Activated T-helper 1 cell treated with Interleukin-2 at 50 U/mL for 16 hours (primary cell): ENCODE measurements at places on chromosomes 11 and 22.

DNA sequence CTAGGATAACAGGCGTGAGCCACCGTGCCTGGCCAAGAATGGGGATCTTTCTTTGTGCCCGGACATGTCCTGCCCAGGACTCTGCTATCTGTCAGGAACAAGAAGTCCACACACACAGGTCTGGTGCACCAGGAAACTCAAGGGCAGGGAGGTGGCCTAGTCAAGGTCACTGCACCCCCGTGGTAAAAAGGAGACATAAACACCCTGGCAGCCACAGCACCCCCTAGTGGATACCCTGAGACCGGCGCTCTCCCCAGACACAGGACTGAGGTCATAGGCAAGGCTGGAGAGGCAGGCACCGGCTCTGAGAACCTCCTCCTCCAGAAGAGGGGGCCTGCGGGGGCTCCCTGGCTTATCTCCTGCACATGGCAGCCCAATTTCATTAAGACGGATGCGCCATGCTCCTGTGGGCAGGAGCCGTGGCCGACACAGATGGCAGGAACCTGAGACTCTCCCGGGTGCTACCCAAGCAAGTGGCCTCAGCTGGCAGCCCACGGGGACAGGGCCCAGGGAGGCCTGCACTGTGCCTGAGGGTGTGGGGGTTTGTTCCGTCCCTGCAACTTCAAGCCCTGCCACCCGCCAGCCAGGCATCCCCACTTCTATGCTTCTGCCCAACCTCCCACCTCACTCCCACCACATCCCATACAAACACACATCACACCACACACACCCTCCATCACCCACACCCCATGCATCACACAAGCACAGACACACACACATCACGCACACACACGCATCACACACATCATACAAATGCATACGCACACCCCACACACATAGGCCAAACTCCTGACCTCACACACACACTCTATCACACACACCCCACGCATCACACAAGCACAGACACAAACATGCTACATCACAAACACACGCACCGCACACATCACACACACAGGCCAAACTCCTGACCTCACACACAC lies 19.6 kb downstream of the MACROD1 start:
- peak; percentile 25 for DNase-seq

- no peak for DNase-seq
These were observed 69.6 kb downstream of the KIAA1671 start for GRCh38 chr22:25021976-25022711.

- DNase-seq = no peak
These were observed 111.6 kb downstream of the SIK3 start for GRCh38 chr11:116986521-116987105.

DNA sequence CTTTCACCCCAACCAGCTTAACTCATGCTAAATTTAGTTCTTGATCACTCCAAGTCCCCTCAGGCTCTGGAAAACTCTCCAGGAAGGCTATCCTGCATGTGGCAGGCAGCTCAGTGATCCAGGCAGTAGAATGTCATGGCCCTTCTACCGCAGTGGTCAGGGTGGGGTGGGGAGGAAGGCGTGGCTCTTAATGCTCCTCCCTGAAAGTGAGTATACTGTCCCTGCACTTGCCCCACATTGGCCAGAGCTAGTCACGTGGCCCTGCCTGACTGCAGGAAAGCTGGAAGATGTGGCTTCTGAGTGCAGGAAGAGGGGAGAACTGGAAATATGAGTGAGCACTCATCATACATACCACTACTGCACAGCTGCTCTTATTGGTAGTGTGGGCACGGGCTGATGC lies 102.1 kb downstream of the GRAMD1B start:
- DNase-seq = no peak

- DNase-seq = no peak
These were observed 8.7 kb upstream of the DGKZ start for GRCh38 chr11:46338636-46338987.

DNA sequence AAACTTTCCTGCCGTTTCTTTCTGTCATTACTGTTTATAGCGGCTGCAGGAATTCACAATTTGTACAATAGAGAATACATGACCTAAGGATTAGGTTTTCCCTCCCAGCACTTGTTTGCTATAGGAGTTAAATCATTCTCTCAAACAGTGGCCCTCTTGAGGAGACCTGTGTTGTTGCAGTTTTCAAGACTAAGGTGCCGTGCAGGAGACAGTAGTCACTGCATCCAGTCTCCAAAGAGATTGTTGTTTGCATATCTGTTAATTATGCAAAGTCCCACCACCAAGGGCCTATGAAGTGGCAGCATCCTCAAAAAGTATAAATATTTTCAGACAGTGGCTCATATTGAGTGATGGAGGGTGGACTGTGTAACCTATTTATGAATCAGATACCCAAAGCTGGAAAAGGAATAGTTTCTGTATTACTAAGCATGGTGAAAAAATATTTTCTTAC lies 2.3 kb downstream of the PRSS23 start:
- no peak for DNase-seq

GRCh38 chr11:63507511-63507910 lies 1.6 kb downstream of the LGALS12 start:
- DNase-seq = no peak

- no peak for DNase-seq
These were observed 21.6 kb upstream of the SLC36A4 start for GRCh38 chr11:93219440-93219839.

GRCh38 chr22:49636649-49637048 lies 191.0 kb downstream of the BRD1 start:
- DNase-seq = no peak

GRCh38 chr22:19723232-19723982 lies at the start of gene GP1BB:
Gene GP1BB (plus strand): TSS chr22:19723539. CDS start chr22:19723570, 31 bp downstream.
- DNase-seq = no peak

- no peak for DNase-seq
These were observed 10.1 kb downstream of the SYT12 start for GRCh38 chr11:67032830-67033551.

- no peak for DNase-seq
These were observed 2.3 kb upstream of the RHOD start for GRCh38 chr11:67054346-67054835.

DNA sequence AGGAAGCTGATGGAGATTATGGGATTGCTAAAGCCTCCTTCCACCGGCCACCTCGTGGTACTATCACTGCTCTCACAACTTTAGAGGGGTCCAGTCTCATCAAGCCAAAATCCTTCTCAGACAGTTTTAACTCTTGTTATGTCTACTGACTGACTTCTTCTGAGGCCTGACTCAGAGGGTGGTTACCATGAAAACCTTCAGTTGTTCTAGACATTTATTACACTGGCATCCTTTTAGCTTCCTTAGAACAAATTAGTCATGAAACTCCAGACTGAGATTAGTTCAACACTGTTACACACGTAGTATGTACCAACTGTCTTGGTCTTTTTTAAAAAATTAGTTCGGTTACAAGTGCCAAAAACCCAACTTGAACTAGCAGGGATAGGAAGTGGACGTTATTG lies 7.5 kb downstream of the DIXDC1 start:
- no peak for DNase-seq

DNA sequence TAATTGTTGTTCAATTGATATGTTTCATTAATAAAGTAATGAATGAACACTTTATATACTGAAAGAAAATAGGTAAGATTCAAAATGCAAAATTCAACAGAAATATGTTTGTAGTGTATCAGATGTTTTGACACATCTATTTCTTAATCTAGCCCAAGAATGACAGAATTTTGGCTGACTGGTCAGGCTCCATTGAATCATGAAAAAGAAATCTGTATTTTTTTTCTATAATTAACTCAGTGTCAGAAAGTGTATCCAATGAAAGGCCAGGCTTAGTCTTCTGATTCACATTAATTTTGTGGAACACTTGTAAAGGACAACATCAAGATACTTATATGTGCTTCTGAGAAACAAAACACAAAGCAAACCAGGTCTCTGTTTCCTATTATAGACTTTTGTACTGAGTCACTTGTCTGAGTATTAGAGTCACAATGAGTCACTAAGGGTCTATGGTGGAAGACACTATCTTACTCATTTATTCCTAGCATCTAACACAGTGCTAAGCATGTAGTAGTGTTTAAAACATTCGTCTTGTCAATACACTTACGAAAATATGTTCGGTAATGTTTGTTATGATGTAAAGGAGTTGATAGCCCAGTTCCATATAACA lies 297.7 kb upstream of the CCDC90B start:
- DNase-seq = no peak

GRCh38 chr22:17882162-17882561 lies 107.9 kb upstream of the BID start:
- DNase-seq = no peak

DNA sequence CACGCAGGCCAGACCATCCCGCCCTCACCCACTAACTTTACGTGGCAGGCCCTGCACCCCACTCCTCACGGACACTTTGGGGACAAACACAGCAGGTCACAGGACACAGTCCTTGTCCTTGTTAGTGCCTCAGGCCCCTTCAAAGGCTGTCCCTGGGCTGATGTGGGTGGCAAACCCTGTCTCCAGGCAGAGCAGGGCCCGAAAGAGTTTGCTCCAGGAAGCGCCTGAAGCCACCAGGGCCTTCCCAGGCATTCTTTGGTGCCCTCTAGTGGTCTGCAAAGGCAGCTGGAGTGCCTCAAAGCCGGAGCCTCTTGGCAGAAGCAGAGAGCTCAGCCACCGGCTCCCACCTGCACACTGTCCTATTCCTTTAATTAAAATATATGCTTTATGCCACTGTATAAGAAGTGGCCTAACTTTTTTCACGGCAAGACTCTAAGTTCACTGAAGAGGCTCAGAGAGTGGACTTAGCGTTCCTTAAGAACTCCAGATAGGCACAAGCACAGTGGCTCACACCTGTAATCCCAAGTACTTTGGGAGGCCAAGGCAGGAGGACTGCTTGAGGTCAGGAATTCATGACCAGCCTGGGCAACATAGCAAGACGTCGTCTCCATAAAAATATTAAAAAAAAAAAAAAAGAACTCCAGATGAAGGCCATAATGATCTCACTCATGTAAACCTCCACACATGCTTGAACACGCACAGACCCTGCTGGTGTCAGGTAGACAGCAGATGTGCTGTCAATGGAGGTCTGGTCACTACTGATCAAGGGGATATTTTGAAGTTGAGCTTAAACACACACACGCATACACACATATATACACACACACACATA lies 11.1 kb downstream of the TXN2 start:
- DNase-seq = peak; percentile 73
